ENCODE measurements at places on chromosomes 3 and 15. TPM values are rescaled to one million over a fixed set of nuclear protein-coding genes. Genes with fewer than 3 reads are reported as not detected.

Gene ANO10
- 19.4 TPM for polyA plus RNA-seq

Gene RTP3
- polyA plus RNA-seq: not detected

DNA sequence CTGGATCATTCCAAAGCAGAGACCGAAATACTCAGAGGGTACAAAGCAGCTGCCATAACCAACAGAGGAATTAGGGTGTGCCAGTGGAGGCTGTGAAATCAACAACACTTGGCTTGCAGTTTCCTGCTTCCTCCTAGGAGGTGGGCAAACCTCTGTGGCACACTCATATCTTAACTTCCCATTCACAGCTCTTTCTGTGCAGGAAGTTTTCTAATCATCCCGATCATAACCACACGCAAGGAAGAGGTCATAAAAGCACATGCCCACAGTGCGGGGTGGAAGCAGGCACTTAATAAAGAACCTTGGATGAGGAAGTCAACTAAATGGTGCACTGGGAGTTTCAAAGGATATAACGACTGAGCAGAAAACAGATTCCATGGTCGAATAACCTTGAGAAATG lies 5.1 kb downstream of the SCAMP2 start:
- DNase-seq: no peak

GRCh38 chr3:4908433-4909156 lies 70.6 kb upstream of the BHLHE40 start:
- DNase-seq: no peak

DNA sequence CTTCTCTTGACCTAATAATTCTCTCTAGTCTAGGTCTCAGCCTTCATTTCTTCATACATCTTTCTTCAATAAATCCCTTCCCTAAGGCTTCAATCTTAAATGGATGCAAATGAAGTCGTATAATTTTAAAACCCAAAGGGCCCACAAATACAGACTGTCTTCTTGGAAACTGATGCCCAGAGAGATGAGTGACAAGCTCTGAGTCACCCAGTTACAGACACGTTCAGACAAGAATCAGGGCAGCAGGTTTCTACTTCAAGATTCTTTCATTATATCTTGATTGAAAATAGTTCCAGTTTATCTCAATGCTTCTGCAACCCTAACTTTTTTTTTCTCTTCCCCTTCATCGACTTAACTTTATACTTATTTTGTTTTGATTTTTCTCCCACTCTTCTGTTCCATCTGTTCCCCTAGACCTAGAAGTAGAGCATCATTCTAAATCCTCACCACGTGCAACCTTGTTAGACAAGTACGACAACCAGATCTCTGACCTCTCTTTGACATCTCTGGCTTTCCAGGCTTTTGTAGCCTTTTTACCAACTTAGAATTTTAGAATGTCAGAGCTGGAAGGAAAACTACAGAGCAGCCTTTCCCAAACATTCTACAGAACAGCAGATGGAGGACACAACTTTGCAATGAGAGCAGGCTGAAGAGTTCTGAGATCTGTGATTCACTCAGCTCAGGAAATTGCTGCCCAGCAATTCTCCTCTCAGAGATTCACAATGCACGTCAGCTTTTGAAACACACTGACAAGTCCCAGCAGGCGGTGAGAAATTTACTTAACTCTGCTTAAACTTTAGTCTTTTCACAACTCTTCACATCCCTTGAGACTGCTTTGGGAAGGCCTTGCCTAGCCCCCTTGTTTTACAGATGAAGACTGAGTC lies 25.3 kb downstream of the NCEH1 start:
- DNase-seq: no peak

DNA sequence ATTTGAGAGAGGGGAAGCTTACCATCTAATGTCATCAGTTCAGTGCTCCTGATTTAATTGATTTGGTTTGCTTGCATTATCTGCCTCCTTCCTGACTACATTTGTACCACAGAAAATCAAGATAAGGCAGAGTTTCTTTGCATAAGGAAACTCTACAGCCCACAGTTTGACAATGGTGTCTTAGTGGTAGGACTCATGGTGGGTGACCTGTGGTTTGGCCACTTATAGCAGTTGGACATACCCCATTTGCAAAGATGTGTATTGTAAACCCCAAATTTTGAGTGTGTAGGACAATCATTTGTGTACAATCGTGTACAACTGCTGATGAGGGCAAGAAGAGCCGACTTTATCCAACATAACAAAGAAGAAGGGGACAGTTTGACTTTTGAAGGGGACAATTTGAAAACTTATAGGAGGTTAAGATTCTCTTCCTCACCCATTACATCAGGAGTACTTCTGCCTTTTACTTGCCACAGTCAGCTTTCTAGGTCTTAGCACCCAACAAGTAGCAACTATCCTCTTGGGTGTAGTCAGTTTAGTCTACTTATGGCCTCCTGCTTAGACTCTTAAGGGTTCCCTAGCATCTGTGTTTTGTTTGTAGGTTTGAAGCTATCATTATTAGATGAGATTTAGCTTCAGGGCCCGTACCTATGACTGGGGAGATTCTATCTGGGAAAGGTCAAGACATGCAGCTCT lies 6.2 kb downstream of the TGFBR2 start:
- no peak for DNase-seq

DNA sequence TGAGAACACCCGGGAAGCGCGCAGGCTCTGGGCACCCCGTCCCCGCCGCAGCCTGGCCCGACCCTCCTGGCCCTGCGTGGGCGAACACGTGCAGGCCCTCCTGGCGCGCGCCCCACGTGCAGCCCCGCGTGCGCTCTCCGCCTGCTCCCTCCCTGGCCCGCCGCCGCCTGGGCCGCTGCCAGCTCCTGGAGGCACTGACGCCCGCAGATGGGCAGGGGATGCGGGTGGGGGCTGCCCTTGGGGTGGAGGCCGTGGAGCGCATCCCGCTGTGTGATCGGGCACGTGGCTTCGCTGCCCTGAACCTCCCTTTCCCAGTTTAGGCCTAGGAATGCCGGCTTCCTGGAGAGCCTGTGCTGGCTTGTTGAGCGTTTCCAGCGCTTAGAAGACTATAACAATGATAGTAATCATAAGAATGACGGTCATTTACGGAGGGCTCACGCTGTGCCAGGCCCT lies 104.6 kb upstream of the SLC6A6 start:
- DNase-seq: peak; percentile 50

DNA sequence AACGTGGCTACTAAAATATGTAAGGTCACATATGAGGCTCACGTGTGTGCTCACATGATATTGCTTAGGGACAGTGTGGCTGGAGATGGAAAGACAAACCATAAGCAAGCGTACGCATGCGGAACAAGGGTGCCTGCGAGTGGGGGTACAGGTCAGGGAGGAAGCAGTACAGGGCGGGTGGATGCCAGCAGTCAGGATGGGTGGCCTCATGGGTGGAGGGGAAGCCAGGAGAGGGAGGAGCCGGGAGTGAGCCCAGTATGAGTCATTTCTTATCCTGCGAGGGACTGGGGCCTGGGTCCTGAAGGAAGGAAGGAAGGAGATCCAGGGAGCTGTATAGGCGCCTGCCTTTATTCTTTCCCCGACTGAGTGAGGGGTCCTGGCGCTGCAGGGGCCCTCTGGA lies 42.0 kb upstream of the CGNL1 start:
- DNase-seq: no peak

Gene ZBTB47
- 35.7 TPM for polyA plus RNA-seq

Gene PDCD7
- polyA plus RNA-seq: 23.6 TPM

Gene THOC7
- 64.2 TPM for polyA plus RNA-seq

GRCh38 chr15:84669726-84670125 lies 11.7 kb upstream of the NMB start:
- DNase-seq: no peak

DNA sequence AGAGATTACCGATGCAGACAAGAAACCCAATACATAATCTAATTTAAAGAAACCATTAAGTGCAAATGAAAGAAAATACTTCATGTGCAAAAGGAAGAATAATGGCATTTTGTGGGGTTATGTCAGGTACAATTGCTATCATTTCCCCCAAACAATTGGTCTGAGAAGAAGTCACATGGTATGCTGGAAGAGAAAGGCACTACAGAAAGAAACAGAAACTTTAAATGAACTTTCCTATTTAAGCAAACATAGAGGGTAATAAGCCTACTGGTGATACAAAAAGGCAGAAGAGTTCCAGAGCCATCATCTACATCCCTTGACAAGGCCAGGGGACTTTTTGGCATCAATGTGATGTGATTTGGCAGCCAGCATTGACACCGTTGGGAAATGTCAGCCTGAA lies 302.4 kb upstream of the WNT5A start:
- DNase-seq: no peak

GRCh38 chr3:134378384-134378783 lies 4.1 kb upstream of the AMOTL2 start:
- DNase-seq: no peak

DNA sequence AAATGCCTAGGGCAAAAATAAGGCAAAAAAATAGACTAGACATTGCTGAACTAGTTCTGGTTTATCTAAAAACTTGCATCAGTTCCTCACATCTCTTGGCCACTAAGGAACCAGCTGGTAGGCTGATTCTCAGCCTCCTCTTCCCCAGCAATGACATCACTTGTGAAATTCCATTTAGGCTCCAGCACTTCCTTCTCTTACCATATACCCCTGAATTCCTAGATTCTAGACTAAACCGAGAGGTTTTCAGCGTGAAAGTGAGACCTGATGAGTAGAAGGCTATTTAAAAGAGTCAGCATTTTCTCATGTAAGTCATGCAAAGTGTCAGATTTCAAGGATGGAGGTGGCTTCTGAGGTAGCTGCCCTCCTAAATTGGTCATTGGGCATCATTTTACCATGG lies 247.1 kb upstream of the CDIN1 start:
- DNase-seq: no peak

DNA sequence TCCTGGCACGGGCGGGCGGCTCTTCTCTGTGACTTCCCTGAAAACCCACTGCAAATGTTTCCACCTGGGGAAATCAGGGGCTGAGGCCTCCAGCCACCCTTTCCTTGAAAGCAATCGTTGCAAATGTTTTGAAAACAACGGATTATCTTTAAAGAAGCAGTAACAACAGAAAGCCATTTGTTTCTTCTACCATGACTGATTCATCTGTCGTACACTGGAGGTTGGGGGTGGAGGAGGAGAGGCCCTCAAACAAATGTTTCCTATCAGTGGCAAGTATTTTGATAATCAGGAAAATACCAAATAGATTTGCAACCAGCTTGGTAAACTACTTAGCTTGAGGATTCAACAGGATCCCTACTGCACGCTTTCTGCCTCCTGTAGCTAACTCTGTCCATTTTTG lies 114.9 kb downstream of the PDZRN3 start:
- DNase-seq: no peak

DNA sequence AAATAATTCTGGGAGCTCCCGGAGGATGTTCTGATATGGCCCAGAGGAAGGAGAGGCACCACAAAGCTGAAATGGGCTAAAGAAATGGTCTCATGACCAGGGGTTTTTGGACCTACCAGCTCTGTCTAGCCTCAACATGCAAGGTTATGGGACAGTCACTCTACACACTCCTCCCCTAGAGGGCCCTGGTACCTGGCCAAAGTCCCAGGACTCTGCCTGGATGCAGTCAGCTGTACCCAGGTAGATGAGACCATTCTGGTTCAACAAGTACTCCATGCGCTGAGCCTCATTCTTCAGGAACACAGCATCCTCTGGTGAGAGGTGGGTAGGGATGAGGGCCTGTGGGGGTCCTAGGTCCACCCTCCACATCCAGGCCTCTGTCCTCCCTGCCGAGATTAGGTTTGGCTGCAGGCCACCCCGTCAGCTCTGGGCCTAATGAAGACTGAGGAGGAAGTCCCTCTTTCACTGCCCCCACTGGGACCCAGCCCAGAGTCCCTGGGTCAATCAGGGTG lies 9.5 kb downstream of the EPB42 start:
- no peak for DNase-seq

- DNase-seq: no peak
Measured at GRCh38 chr15:69215314-69216035, 55.0 kb downstream of the GLCE start.

DNA sequence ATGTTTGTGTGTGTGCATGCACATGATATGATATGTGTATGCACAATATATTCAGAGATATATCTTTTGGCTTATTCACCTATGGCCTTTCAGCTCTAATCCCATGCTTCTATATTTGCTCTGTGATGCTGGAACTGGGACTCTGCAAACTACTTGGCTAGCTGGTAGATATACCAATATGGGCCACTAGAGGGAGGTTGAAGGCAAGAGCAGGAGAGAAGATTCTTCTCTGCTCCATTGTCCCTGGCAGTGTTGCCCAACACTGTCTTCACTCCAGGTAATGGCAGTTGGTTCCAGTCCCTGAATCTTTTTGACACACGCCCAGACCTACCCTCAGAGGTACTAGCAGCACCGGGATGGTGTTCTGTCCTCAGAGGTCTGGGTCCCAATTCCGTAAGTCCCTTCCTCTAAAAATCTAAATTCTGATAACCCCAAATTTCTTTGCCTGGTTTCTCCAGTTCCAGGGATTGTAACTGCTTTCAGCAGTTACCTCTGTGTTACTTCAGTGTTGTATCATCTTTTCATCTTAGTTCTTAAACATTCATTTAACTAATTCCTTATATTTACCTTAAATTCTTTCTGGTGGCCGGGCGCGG lies 44.7 kb downstream of the GTPBP8 start:
- no peak for DNase-seq

- no peak for DNase-seq
Measured at GRCh38 chr15:52636459-52636858, 42.7 kb downstream of the ATOSA start.

GRCh38 chr3:59472541-59472940 lies 422.7 kb upstream of the CFAP20DC start:
- no peak for DNase-seq

Gene GRAMD2A
- 1.6 TPM for polyA plus RNA-seq

Gene SMAD6
- 4.2 TPM for polyA plus RNA-seq

DNA sequence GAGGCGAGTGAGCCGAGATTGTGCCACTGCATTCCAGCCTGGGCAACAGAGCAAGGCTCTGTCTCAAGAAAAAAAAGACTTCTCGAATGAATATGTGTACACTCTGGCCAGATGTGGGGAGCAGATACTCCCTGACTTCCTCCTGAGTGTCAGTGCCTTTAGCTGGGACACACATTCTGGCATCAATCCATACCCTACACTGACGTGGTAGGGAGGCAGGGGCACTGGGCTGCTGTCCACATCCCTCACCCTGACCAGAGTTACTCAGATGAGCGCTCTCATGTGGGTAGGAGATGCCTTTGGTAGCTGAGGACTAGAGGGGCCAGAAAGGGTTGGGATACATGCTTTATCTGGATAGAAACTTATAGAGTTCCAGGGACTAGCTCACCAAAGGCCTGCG lies 15.6 kb downstream of the LIMD1 start:
- no peak for DNase-seq

DNA sequence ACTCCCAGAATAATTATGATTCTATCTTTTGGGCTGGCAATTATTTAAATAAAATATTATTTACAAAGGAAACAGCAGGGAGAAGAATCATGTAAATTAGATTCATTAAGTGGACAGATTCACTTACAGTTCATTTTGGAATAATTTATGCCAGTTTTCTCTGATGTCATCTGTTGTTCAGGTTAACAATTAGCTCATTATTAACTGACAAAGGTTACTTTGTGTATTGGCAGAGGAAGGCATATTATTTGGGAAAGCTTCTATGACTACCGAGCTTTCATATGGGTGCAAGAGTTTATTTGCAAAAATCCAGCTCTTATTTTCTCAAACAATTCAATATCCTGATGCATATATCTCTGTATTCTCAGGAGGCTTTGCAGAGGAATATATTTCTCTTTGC lies 224.4 kb downstream of the CHST2 start:
- DNase-seq: no peak
